ENCODE measurements at places on chromosomes 5 and 9.

- DNase-seq, result no peak
These were observed 20.7 kb upstream of the SMU1 start for GRCh38 chr9:33097192-33097591.

- DNase-seq, result no peak
These were observed 177.2 kb downstream of the PBX3 start for GRCh38 chr9:125924351-125924750.

DNA sequence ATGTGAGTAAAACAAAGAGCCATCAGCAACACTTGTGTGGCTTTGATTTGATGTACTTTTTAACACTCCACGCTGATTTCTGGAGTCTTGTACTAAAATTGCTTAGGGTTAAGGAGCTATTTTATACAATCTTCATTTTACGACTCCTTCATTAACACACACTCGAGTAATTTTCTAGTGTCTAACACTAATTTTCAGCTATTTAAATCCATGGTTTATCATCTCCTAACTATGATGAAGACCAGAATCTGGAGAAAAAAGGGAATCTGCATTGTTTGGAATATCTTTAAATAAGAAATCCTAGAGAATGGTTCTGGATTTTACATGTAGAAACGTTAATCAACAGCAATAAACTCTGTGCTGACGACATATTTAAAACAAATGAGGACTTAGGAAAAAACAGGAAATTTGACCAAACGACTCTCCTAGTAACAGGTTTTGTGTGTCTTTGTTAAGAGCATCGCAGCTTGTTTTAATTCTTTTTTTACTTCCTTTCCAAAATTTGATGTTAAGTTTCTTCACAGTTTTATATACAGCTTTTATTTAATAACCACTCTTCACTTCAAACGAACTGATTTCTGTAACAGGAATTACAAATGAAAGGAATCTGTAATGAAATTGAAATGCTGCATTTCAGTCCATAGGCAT is 138.5 kb downstream of the AOPEP start:
- no peak for DNase-seq

DNA sequence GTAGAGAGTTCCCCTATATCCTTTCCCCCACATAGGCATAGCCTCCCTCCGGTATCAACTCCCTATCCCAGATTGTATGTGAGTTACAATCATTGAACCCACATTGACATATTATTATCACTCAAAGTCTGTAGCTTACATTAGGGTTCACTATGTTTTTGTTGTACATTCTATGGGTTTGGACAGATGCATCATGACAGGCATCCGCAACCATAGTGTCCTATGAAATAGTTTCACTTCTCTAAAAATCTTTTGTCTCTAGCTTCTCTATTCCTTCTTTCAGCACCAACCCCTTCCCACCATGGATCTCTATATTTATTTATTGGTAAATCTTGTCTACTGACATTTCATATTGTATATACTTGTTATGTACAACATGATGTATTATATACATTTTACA is 31.6 kb downstream of the TAF11L14 start:
- DNase-seq, result no peak

GRCh38 chr5:171226096-171226754 is 82.8 kb upstream of the TLX3 start:
- DNase-seq, result no peak

All from activated T-cell treated with anti-CD3 and anti-CD28 coated beads, Interleukin-2, amount 50 U/mL, for 48 hours (primary cell).